Stimulated activated naive CD4-positive, alpha-beta T cell treated with Interleukin-2 at 50 U/mL for 16 hours (primary cell): ENCODE measurements at places on chromosomes 1 and 21.

GRCh38 chr1:110039641-110040040, 5.2 kb downstream of the STRIP1 start:
- DNase-seq: no peak

DNA sequence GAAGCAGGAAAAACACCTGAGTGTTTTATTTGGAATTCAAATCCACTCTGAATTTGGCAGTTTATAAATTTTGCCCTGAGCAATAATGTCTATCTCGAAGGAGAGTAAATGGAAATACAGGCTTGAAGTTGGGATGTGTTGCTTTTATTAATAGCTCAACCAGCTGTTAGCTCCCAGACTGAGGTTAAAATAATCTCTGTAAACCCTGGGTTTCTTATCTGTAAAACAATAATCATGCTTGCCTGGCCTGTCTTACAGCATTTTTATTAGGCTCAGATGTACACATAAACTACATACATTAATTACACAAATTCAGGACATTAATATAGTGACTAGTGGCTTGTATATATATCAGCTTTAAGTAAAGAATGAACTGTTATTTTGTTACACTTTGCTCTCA, 148.5 kb downstream of the GALNT2 start:
- no peak for DNase-seq

DNA sequence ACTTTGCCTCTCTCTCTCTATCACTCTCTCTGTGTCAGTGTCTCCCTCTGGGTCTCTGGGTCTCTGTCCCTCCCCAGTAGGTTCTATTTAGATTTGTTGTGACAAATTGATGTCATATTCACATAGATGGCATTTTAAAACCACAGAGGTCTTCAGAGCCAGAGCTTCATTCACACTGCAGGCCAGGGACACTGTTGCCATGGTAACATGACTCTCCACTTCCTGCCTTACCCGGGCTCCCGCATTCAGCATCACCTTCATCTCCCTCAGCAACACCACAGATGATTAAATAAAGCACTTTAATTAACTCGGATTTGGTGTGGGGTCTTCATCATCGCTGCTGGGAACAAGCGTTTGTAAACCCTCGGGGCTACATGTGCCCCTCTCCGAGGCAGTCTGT, 132.6 kb downstream of the ETS2 start:
- no peak for DNase-seq

DNA sequence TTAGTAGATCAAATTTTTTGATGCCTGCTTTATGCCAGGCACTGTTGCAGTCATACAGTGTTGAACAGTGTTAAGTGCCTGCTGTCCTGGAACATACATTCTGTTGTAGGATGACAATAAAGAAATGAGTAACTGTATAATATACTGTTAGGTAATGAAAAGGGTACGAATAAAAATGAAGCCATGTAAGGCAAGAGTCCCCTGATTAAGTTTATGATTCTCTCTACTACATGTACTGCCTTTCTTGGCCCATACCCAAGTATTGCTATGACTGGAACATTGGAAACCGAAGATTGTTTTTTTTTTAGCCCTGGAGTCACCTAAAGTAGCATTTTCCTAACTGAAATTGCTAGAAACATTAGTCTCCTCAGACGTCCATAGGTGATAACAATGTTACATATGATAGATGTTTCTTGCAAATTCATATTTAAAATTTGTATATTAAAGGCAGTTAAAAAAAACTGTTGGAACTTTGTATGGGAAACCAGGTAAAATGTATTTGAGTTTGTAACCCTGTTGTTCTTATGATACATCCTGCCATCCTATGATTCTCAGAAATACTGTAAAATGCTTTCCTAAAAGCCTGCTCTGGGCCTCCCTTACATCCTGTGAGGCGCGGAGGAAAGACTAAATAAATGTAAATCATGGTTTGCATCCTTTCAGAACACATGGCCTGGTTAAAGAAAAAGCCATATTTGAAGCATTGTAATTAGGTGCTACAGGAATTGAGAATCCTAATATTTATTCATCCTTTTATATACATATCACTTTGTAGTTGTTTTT, 5.8 kb downstream of the ATP5PB start:
- DNase-seq: no peak

GRCh38 chr1:13783551-13783950, 83.6 kb downstream of the PRDM2 start:
- no peak for DNase-seq

- DNase-seq: no peak
Measured at GRCh38 chr1:230578616-230579015, 63.7 kb upstream of the COG2 start.

- DNase-seq: no peak
Measured at GRCh38 chr21:37139154-37139553, 66.1 kb downstream of the TTC3 start.

GRCh38 chr1:210144736-210145135, 87.9 kb upstream of the SERTAD4 start:
- DNase-seq: no peak

DNA sequence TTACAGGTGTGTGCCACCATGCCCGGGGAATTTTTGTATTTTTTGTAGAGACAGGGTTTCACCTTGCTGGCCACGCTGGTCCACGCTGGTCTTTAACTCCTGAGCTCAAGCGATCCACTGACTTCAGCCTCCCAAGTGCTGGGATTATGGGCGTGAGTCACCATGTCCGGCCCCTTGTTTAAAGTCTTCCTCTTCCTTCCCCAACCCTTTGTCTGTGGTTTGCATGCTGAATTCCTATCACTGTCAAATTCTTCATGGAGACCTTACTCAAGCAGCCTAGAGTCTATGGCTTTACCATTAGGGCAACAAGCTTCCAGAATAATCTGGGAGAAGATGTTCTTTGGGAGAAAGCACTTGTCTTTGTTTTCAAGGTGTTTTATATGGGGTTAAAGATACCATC, 34.7 kb downstream of the B3GALT5 start:
- no peak for DNase-seq

- DNase-seq: no peak
Measured at GRCh38 chr21:21712748-21713520, 714.7 kb downstream of the NCAM2 start.

DNA sequence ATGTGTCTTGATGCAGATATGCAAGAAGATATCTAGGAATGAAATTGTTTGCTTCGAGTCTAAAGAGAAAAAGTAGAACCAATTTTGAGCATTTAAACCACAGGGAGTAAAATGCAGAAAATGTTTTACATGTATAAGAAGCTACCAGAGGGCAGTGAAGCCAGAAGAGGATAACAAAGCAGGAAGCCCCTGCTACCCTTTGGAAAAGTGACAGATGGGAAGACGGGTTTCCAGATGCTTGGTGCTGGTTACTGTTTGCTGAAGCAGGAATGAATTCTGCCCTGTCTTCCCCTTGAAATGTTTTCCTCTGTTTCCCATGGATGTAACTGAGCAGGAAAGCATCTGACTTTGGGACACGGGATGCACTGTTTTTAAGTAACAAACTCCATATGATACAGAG, 822.2 kb downstream of the MRPL39 start:
- no peak for DNase-seq

DNA sequence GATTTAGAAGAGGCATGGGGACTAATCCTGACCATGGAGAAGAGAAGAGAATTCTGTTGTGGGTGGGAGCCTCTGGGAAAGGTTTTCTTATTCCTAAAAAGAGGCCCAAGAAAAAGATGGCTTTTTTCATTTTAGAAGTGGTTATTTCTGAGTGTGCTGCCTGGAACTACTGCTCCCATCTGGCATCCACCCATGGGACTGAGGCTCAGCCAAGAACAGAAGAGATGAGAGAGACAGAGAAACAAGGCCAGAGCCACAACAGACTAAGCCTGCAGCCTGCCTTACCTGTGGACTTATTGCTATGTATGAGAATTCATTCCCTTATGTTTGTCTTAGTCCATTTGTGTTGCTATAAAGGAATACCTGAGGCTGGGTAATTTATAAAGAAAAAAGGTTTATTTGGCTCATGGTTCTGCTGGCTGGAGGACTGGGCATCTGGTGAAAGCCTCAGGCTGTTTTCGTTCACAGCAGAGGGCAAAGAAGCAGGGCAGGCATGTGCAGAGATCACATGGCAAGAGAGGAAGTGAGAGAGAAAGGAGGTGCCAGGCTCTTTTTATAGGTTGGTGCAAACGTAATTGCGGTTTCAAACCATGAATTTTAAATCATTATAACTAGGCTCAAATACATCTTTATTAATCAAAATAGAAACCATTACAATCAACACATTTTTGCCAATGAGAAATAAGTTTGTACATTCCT, 57.5 kb upstream of the PRDM2 start:
- no peak for DNase-seq

DNA sequence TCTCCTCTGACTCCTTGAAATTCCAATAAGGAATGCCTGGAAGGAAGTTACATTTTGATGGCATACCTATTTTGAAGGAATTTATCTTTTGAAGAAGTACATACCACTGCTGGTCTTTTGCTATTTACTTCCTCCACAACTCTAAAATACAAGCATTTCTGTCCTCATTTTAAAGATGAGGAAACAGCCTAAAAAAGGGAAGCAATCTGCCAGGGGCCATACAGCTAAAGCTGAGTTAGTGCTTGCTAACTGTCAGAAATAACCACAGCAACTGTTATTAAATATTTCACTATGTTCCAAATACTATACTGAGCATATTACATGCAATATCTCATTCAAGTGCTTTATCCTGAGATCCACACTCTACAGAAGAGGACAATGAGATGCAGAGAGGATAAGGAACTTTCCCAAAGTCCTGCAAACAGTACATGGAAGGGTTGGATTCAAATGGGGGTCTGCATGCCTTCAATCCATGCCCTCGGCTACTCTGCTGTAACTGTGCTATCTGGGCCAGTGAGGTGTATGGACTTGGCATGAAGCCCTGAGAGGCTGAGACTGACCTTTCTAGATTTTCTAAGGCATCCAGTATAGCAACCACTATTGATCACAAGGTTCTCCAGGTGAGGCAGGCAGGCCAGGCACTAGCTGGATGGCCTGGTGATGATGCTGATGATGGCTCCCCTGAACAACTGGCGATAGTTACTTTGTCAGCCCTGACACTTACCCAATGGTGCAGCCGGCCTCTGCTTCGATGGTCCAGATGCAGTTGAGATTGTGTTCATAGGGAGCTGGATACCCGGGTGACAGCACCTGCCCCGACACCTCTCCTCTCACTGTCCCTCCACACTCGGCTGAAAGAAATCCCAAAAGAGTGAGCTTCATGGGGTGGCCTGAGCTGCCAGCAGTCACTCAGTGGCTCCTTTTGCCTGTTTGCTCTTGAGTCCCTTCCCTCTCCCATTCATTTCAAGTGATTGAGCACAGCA, 171.4 kb upstream of the HMGB4 start:
- no peak for DNase-seq
